ENCODE measurements at places on chromosomes 2 and 18.

GRCh38 chr2:237341872-237342271 lies 72.1 kb downstream of the COL6A3 start:
- no peak for DNase-seq

- no peak for DNase-seq
Measured at GRCh38 chr2:185608799-185609198, 129.8 kb upstream of the FSIP2 start.

DNA sequence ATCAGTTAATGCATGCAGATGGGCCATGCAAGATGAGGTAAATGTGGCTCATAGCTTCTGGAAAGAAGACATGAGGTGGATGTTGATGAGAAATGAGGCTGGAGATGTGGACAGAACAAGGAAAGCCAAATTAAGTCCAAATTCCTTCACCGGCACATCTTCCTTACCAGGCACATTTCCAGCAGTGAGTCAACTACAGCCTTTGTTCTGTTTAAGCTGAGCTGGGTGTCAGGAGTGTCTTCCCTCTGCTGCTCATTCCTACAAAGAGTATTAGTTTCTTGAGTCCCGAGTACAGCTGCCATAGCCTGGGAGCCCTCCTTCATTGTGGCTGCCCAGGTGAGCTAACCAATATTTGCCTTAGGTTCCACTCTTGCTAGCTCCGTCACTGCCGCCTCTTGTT lies 945.0 kb downstream of the SLC4A3 start:
- DNase-seq, result no peak

- no peak for DNase-seq
Measured at GRCh38 chr18:48095726-48096125, 165.3 kb upstream of the SMAD2 start.

GRCh38 chr2:229296016-229296415 lies 24.9 kb upstream of the PID1 start:
- no peak for DNase-seq

DNA sequence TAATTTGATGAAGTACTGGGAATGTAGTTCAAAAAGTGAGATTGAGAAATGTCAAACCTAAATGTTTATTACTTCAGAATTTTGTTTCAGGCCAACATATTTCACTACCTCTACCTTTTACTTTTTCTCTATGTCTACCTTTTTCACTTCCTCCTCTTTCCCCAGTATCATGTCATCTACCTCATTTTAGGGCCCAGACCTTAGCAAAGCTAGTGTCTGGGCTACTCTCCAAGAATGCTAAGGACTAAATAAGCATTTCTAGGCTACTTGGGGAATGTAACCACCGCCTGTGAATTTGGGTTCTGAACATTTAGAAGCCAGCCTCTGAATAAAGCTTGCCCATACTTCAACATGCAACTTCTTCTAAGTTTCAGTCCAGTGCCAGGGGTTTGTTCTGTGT lies 330.4 kb downstream of the SLC4A3 start:
- DNase-seq, result no peak

DNA sequence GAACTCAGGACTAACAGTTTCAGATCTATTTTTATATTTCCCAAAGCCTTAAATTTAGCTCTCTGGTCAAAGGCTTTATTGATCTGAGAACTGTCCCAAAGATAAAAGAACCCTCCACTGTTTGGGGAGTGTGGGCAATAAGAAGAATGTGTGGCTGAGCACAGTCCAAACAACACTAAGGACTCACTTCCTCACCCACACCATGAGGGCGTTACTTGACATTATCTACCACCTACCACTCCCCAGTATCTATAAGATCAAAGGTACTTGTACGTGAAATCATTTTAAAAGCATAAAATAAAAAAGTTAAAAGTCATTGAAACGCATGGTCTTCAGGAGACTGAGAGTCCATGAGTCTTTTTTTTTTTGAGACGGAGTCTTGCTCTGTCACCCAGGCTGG lies 54.6 kb upstream of the NFU1 start:
- no peak for DNase-seq

GRCh38 chr2:20524412-20525040 lies 77.7 kb downstream of the RHOB start:
- no peak for DNase-seq

DNA sequence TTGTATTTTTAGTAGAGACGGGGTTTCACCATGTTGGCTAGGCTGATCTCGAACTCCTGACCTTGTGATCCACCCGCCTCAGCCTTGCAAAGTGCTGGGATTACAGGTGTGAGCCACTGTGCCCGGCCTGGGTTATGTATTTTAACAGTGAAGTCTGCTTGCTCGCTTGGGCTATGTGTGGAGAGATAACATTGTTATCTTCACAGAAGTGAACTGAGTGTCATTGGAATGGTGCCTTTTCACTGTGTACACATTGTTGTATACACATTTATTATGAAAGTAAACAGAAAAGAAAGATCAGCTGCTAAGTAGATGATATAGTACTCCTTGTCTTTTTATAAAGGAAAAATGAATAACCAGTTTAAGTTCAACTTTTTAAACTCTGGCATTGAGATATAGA lies 30.4 kb downstream of the RNF138 start:
- DNase-seq, result no peak

DNA sequence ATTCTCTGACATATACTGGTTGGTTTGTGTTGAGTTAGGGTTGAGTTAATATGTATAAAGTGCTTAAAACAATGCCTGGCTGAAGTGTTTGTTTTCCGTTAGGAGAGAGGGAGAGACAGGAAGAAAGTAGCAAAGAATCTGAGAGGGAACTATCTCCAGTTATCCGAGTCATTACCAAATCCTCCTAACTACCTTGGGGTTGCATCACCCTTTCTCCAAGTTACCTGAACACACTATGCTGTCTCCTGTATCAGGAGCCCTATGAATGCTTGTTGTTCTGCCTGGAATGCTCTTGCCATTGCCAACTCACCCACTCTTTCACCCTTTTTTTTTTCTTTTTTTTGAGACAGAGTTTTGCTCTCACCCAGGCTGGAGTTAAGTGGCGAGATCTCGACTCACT lies 47.9 kb upstream of the ITGAV start:
- no peak for DNase-seq

Measured in hypothalamus (tissue), 51 donors.